ENCODE measurements at places on chromosomes 12 and 14.

DNA sequence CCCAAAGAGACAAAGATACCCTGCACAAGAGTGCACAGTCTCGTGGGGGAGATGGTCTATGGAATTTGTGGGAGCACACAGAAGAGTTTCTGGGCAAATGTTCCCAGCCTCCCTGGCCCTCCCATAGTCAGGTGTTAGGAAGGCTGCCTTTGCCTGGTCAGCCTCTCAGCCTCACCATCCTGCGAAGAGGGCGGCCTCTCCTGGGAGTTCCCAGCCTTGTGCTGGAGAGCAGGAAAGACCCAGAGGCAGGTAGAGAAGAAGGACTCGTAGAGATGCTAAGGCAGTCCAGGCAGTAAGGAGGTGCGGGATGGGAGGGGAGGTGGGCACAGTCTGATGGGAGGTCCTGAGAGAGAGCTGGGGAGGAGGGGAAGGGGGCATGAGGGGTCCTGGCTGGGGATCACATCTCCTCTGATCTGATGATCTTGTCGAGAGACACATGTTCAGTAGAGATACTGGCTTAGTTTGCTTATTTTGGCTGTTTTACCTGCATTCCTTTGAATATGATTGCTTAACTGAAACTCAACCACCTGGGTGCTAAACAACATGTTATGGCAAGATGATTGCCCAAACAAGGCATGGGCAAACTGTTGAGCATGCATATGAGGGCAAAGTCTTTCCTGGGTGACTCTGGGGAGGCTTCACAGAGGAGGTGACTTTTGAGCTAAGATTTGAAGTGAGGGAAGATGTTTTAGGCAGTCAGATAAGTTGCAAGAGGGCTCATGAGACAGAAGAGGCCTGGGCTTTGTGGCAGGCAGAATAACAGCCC is 10.5 kb downstream of the SERPINA6 start:
- DNase-seq: no peak

- DNase-seq: no peak
Observed at GRCh38 chr14:64061706-64062105, 208.9 kb downstream of the SYNE2 start.

DNA sequence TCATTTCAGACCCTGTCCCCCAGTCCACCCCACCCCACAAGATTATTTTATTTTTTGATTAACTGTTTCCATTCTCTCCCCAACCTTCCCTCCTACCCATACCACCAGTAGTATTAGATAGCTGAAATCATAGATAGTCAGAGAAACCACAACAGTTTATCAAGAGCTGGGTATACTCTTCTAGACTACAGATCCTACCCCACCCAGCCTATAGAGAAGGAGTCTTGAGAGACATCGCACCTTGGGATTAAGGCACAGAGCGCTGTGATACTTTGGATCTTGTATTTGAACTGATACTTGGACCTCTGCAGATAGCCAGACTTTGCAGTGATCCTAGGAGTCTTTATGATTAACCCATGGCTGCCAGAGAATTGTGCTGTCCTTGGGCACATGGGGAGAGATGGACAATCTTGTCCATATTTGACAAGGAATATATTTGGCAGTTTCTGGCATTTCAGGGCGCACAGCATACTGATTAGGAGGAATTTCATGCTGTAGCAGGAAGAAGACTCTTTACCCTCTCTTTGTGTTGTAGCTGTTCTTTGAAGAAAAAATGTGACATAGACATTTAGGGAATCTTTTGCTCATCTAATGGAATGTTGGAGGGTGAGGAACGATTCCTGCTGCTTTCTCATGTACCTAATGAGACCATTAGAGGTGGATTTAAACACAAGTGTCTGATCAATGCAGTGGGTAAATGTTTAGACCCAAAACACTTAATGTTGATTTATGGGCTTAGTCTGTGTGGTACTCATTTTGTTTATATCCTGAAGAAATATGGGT is 982 bp downstream of the RBMS2 start:
- DNase-seq: no peak

DNA sequence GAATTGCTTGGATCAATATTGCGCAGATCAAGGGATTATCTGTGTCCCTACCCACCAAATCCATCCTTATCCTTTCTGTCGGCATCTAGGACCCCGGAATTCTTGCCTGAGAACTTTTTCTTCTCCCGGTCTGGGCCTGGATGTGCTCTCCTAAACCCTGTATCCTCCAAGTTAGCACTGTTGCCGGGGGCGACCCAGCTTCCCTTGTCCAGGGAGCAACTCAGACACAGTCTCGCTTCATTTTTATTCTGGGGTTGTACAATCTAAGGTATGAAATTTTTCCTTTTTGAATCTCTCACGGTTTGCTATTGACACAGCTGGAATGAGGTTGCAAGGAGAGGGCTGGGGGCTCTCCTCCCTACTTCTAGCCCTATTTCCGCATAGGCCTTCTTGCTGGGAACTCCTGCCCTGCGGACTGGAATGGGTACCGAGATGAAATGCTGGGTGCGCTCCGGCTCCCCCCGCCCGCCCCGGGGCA is 403 bp upstream of the PNP start:
- DNase-seq: no peak

- peak; percentile 90 for DNase-seq
Observed at GRCh38 chr12:121717041-121717699, 4.6 kb downstream of the TMEM120B start.

DNA sequence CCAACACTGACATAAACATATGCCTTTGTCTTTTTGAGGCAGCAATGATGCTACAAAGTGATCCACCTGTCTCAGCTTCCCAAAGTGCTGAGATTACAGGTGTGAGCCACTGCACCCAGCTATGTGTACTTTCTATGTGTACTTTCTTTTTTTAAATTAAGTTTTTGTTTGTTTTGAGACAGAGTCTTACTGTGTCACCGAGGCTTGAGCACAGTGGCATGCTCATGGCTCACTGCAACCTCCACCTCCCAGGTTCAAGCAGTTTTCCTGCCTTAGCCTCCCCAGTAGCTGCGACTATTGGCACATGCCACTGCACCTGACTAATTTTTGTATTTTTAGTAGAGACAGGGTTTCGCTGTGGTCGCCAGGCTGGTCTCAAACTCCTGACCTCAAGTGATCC is 172.5 kb upstream of the ALG10B start:
- no peak for DNase-seq

- DNase-seq: no peak
Observed at GRCh38 chr14:36508418-36509068, 11.5 kb downstream of the NKX2-1 start.

- peak; percentile 52 for DNase-seq
Observed at GRCh38 chr12:47277972-47278448, 198.3 kb upstream of the AMIGO2 start.

GRCh38 chr12:89276860-89277259 is 75.4 kb downstream of the DUSP6 start:
- no peak for DNase-seq

GRCh38 chr12:8784290-8784888 is 38.0 kb upstream of the A2ML1 start:
- DNase-seq: no peak

DNA sequence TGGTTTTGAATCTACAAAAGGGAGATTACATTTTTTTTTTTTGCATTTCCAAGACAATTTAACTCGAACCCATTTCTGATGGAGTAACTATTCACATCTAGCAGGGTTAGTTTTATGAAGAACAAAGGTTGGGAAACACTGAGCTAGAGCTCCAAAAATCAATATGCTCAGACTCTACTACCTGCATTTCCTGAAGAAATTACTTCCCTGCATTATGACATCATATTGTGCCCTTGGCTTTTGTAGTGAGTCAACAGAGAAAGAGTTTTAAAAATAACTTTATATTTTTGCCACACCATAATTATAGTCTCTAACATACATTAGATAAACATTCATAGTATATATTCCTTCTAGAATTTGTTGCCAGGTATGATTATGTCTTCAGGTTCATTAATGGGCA is 14.8 kb downstream of the GRIP1 start:
- DNase-seq: no peak

DNA sequence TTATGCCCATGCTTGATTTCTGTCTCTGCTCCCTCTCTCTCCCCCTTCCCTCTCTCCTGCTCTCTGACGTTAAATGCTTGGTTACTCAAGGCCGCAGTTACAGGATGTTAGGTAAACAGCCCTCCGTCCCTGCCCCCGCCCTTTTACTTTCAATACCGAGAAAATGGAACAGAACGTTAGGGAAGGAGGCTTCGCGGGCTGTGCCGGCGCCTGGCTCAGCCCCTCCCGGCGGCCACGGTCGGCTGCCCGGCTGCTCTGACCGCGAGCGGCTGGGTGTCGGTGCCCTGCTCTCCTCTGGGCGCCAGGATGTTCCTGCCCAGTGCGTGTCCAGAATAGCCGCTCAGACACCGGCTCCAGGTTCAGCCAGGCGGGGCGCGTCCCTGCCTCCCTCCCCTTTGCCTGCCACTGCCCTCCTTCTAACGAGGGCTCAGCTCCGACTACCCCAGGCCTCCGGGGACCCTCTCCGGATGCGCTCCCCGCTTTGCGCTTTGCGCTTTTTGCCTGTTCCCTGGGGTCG is 166.1 kb downstream of the ADCK1 start:
- no peak for DNase-seq

- peak; percentile 78 for DNase-seq
Observed at GRCh38 chr12:2129076-2129475, 76.3 kb downstream of the CACNA1C start.

DNA sequence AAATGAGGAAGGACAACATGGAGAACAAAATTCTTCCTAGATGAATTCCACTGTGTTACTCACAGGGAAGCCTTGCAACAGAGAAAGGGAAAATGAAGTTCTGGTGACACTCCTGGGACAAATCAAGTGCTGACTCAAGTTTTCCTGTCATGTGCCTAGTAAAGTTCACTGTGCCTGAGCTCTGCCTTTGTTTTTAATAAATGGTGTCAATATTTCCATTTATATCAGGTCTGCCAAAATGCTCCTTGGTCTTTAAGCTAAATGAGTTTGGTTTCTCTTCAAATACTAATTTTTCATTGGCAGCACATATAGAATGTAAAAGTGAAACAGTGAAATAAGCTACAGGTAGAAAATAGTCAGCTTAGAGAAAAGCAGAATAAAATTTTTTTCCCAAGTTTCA is 33.0 kb downstream of the HIGD1C start:
- DNase-seq: peak; percentile 33

GRCh38 chr14:54809767-54810166 is 92.9 kb downstream of the GCH1 start:
- no peak for DNase-seq

DNA sequence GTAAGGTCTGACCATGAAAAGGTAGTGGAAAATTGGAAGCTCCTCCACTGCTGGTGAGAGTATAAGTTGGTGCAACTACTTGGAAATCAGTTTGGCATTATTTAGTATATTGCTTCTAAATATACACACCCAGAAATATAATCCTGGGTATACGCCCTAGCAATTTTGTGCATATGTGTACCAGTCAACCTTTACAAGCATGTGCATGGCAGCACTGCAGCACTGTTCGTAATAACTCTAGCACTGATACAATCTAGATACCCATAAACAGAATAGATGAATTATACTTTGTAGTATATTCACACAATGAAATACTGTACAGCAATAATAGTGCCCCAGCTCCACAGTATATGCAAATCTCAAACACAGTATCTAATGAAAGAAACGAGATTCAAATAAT is 265.9 kb downstream of the EMP1 start:
- no peak for DNase-seq

GRCh38 chr12:116067892-116068291 is 209.6 kb downstream of the MED13L start:
- DNase-seq: no peak

DNA sequence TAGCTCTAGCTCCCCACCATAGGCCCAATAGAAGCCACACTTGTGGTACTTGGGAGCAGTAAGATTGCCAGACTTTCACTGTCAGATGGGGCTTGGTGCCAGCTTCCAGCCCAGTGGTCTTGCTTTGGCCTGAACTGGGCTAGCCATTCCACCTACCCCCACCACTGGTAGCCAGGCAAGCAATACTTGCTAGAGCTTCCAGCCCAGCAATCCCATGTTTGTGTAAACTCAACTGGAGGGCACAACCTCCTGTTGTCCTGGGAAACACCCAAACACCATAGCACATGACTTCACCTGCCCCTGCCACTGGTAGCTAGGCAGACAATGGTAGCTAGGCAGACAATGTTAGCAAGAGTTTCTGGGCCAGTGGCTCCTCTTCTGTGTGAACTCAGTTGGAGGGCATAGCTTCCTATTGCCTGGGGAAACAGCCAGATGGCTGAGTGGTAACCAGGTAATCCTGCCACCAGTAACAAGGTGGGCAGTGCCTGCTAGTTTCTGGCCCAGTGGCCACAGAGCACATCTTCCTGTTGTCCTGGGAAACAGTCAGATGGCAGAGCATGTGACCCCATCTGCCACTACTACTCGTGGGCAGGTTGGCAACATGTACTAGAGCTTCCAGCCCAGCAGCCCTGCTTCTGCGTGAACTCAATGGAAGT is 5.6 kb upstream of the OR6C76 start:
- no peak for DNase-seq

DNA sequence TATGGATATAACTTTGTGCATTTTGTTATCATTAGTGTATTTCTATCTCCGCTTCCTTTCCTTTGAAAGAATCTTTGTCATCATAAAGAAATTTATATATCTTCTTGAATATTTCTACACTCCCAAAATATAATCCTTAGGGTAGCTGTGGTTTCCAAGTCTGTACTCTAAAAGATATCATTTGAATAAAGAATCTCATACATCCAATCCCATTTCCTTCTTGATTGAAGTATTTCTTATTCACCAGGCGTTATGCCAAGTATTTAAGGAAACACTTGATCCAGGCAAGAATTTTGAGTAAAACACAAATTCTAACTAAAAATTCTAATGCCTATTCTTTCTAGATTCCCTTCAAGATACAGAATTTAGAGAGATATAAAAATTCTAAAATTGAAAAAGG is 821.8 kb downstream of the GALC start:
- DNase-seq: no peak

DNA sequence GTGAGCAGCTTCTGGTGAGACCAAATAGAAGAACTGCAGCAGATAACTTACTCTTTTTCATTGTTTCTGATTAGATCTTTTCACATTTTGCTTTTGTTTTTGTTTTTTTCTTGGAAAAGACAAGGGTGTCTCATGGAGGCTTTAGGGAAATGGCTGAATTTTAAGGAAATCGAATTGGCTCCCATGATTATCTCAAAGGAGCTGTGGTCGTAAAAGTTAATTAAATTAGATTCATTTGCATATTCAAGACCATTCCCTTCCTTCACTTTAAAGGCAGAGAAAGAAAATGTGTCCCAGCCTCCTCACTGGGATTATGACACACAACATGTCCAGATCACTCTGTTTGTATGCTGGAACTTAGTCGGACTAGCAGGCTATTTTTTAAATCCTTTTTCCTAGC is 106.4 kb upstream of the MDM1 start:
- no peak for DNase-seq

- DNase-seq: no peak
Observed at GRCh38 chr14:39175445-39176262, 600 bp downstream of the PNN start.

- DNase-seq: no peak
Observed at GRCh38 chr14:101601606-101602465, 40.5 kb downstream of the DIO3 start.

GRCh38 chr14:20418501-20418909 is 5.2 kb upstream of the TEP1 start:
- no peak for DNase-seq

Data from BJ (cell line).